ENCODE measurements at places on chromosomes 11 and 22. TPM values are rescaled to one million over a fixed set of nuclear protein-coding genes. Genes with fewer than 3 reads are reported as not detected.
A peak's percentile ranks its signal among the peaks of the same experiment; 100 is the strongest.

The SNRPD3 gene
- total RNA-seq, result 140 TPM

The KRTAP5-11 gene
- not detected for total RNA-seq

The PANX3 gene
- not detected for total RNA-seq

- H3K36me3 ChIP-seq, result no peaks in the 10 kb centered on the region
- H3K4me3 ChIP-seq, result no peak overlapping the region
- H3K27ac ChIP-seq, result no peak overlapping the region
- DNase-seq, result no peak
- peaks cover 27% of the 10 kb centered on the region for H3K27me3 ChIP-seq
These were observed 114.8 kb downstream of the TRIM29 start for GRCh38 chr11:120023120-120023519.

- H3K4me3 ChIP-seq, result no peak overlapping the region
- peak overlapping the region; percentile 99 for H3K27ac ChIP-seq
- DNase-seq, result peak; percentile 60
- H3K27me3 ChIP-seq, result no peaks in the 10 kb centered on the region
These were observed 74.1 kb upstream of the WNT7B start for GRCh38 chr22:46050916-46051614.

GRCh38 chr11:7486781-7487140 lies 1.5 kb downstream of the OLFML1 start:
- DNase-seq, result no peak
- no peak overlapping the region for H3K27ac ChIP-seq
- no peaks in the 10 kb centered on the region for H3K36me3 ChIP-seq
- peak overlapping the region; percentile 40 for H3K4me3 ChIP-seq
- H3K4me1 ChIP-seq, result no peaks in the 10 kb centered on the region
- no peaks in the 10 kb centered on the region for H3K27me3 ChIP-seq

DNA sequence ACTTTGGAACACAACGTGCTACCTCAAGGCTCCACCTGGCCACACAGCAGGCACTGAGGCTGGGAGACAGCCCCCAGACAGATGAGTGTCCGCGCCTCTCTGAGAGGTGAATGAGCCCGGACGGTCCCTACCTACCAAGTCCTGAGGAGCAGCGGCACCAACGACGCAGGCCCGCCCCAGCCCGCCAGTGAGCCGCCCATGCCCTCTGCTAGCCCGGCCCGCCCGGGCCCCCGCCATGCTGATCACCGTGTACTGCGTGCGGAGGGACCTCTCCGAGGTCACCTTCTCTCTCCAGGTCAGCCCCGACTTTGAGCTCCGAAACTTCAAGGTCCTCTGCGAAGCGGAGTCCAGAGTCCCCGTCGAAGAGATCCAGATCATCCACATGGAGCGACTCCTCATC lies at the start of gene DDI1:
DDI1 (plus strand) TSS at position 53 of the 400 bp plus-strand sequence; CDS start at position 236, 183 bp downstream.
- H3K27me3 ChIP-seq, result no peaks in the 10 kb centered on the region
- no peak for DNase-seq
- no peaks in the 10 kb centered on the region for H3K36me3 ChIP-seq

GRCh38 chr11:59666969-59667368 lies 1.9 kb downstream of the PATL1 start:
- H3K4me1 ChIP-seq, result no peaks in the 10 kb centered on the region
- H3K27ac ChIP-seq, result no peak overlapping the region
- no peak for DNase-seq
- H3K36me3 ChIP-seq, result no peaks in the 10 kb centered on the region
- H3K4me3 ChIP-seq, result no peak overlapping the region

- DNase-seq, result no peak
- H3K27me3 ChIP-seq, result no peaks in the 10 kb centered on the region
- H3K27ac ChIP-seq, result no peak overlapping the region
- no peaks in the 10 kb centered on the region for H3K36me3 ChIP-seq
These were observed 23.6 kb upstream of the TMEM135 start for GRCh38 chr11:87013912-87014825.

GRCh38 chr11:80593648-80594374 lies 1153.0 kb upstream of the TENM4 start:
- H3K4me3 ChIP-seq, result no peak overlapping the region
- H3K27ac ChIP-seq, result no peak overlapping the region
- no peaks in the 10 kb centered on the region for H3K4me1 ChIP-seq
- DNase-seq, result no peak

DNA sequence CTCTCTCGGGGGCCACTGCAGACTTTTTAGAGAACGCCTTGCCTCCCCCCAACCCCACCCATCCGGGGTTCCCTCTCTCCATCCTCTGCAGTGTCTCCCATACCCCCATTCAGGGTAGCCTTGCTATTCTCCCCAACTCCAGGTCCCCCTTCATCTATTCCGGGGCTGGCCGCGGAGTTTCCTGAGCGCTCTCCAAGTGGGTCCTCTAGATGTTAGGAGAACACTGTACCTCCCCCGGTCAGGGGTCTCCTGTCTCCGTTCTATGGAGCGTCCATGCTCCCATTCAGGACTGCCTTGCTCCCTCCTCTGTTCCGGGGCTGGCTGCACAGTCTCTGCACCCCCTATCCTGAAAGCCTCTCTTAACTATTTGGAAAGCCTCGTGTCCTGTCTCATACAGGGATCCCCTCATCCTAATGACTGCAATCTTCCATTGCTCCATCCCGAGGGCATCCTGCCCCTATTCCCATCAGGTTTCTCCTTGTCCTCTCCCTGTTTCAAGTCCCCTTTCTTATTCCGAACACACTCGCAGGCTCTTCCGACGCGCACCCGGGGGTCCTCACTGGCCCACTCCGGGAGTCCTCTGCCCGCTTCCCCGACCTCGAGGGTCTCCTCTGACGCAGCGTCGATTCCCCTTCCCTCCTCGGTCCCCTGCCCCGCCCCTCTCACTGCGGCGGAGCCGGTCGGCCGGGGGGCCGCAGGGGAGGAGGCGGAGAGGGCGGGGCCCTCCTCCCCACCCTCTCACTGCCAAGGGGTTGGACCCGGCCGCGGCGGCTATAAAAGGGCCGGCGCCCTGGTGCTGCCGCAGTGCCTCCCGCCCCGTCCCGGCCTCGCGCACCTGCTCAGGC lies at the start of gene NEFH:
NEFH (plus strand) TSS at position 802 of the 845 bp plus-strand sequence. CDS start 45 bp downstream, outside the sequence.
- H3K36me3 ChIP-seq, result no peaks in the 10 kb centered on the region
- no peak within 1 kb of the TSS for H3K4me3 ChIP-seq
- peaks cover 57% of the 10 kb centered on the region for H3K27me3 ChIP-seq
- H3K27ac ChIP-seq, result no peak within 1 kb of the TSS
- peaks cover 30% of the 10 kb centered on the region for H3K4me1 ChIP-seq
- no peak for DNase-seq

- H3K27me3 ChIP-seq, result no peaks in the 10 kb centered on the region
- no peaks in the 10 kb centered on the region for H3K4me1 ChIP-seq
- no peak overlapping the region for H3K4me3 ChIP-seq
- H3K27ac ChIP-seq, result peak overlapping the region; percentile 94
These were observed 108.4 kb downstream of the ZBTB16 start for GRCh38 chr11:114167771-114168448.

DNA sequence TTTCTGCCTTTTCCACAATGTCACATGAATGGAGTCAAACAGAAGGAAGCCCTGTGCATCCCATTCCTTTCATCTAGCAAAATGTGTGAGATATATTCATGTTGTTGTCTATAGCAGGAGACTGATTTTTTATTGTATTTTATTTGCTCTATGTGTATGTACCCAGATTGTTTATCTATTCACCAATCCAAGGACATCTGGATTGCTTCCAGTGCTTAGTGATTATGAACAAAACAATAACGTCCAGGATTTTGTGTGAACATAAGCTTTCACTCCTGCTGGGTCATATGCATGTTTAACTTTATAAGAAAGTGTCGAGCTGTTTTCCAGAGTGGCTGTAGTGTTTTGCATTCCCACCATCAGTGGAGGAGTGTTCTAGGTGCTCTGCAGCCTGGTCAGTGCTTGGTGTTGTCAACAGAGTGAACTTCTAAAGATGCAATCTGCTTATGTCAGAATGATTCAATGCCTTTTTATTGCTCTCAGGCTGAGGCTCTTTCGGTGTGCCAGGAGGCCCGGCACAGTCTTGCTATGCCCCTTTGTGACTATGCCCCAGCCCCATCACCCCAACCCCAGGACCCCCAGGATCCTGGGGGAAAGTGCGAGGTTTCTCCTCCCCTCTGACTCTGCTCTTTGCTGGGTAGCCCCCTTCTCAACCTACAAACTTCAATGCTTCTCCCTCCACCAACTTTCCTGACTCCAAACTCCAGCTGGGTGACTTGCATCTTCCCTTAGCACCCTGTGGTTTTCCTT lies 19.9 kb upstream of the SYT13 start:
- no peaks in the 10 kb centered on the region for H3K4me1 ChIP-seq
- H3K36me3 ChIP-seq, result no peaks in the 10 kb centered on the region
- H3K27me3 ChIP-seq, result no peaks in the 10 kb centered on the region
- DNase-seq, result no peak

DNA sequence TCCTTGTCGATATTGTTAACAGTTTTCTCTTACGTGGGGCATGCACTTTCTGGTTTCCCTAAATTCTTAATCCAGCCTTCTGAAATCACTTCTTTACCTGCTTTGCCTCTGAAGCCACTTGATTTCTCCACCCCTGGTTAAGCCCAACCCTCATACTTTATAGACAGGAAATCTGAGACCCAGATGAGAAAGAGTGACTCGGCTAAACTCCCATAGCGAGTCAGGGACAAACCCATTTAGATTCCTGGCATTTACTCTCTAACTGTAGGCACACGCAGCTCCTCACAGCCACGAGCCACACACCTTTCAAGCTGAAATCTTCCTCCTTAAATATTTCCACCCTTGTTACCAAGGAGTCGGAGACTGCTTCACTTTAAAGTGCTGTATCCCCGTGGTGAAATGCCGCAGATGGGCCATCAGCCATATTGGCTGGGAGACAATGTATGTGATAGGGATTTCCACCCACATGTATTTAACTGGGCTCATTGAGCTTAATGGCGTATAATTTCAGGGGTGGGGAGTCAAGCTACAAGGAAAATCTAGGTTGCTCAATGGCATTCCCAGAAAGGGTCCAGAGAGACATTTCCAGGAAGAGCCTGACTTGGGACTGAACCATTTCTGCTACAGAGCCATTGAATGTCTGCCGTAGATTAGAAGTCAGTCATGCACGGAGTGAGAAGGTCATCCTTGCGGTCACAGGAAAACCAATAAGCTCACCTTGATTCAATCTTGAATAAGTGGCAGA lies 49.9 kb upstream of the GRK3 start:
- no peaks in the 10 kb centered on the region for H3K36me3 ChIP-seq
- no peaks in the 10 kb centered on the region for H3K4me1 ChIP-seq
- H3K4me3 ChIP-seq, result no peak overlapping the region
- DNase-seq, result no peak
- H3K27ac ChIP-seq, result no peak overlapping the region

- peaks cover 37% of the 10 kb centered on the region for H3K4me1 ChIP-seq
- H3K27me3 ChIP-seq, result no peaks in the 10 kb centered on the region
- no peak overlapping the region for H3K27ac ChIP-seq
These were observed 13.9 kb upstream of the CELSR1 start for GRCh38 chr22:46551321-46551720.

GRCh38 chr11:1221848-1222311 lies 986 bp upstream of the MUC5B start:
- H3K27me3 ChIP-seq, result peaks cover 84% of the 10 kb centered on the region
- DNase-seq, result peak; percentile 56
- no peak overlapping the region for H3K27ac ChIP-seq
- H3K4me1 ChIP-seq, result no peaks in the 10 kb centered on the region
- H3K36me3 ChIP-seq, result no peaks in the 10 kb centered on the region
- H3K4me3 ChIP-seq, result no peak overlapping the region

DNA sequence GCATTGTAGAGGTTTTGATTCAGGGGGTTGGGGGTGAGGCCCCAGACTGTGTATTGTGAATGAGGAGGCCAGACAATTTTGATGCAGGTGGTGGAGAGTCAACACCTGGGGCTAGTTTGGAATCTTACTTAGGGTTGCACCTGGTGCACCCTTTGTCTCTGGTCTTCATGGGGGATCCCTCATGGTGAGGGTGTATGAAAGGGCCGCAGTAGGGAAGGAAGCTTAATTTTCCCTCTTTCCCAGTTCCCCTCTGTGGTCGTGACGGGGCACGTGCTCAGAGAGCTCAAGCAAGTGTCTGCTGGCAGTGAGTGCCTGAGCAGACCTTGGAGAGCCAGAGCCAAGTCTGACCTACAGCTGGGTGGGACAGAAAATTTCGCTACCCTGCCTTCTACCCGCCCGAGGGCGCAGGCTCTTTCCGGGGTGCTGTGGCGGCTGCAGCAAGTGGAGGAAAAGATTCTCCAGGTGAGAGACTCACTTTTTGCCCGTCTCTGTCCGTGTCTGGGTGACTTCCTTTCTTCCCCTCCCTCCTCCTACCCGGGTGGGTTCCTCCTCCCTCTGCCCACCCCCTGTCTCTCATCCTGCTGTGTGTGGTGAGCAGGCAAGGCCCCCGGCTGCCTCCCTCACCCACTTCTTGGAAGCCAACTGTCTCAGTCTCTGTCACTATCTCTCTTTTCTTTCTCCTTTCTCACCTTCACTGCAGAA lies 131.7 kb downstream of the MICAL2 start:
- peak overlapping the region; percentile 44 for H3K27ac ChIP-seq
- H3K4me3 ChIP-seq, result no peak overlapping the region
- peaks cover 78% of the 10 kb centered on the region for H3K4me1 ChIP-seq
- no peaks in the 10 kb centered on the region for H3K27me3 ChIP-seq
- DNase-seq, result no peak

DNA sequence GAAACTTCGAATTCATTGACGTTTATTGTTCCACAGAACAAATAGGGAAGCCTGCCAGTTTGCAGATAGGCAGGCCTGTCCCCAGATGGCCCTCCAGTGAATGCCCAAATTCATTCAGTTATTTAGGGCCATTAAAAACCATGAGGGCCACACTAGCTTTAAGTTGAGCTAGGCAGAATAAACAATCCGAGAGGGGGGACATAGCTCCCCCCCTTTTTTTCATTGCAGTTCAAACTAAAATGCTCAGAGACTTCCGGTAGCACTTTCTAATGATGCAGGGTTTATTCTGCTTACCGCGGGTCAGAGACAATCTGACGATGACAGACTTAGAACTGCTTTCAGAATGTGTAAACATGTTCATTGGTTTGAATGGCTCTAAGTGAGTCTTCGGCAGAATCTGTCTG lies 72.0 kb downstream of the ZBTB16 start:
- H3K4me3 ChIP-seq, result no peak overlapping the region
- peak; percentile 44 for DNase-seq
- H3K36me3 ChIP-seq, result peaks cover 15% of the 10 kb centered on the region
- no peaks in the 10 kb centered on the region for H3K27me3 ChIP-seq

DNA sequence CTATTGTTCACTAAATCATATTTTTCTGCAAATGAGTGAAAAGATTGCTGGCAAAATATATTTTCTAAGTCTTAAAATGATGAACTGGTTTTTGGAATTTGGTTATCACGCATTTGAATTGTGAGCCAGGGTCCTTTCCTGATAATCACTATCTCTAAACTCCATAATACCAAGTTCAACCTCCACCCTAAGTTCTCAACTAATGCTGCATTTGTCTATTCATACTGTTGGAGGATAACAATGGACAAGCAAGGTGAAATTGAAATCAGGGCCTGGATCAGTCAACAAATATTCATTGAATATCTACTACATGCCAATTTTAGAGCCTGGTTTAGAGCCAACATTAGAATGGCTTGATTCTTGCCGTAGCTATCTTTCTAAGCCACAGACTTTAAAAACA lies 4.7 kb upstream of the PCF11 start:
- no peaks in the 10 kb centered on the region for H3K27me3 ChIP-seq
- peaks cover 7% of the 10 kb centered on the region for H3K4me1 ChIP-seq
- H3K36me3 ChIP-seq, result no peaks in the 10 kb centered on the region
- H3K4me3 ChIP-seq, result no peak overlapping the region
- no peak for DNase-seq

- peaks cover 4% of the 10 kb centered on the region for H3K4me1 ChIP-seq
- H3K27ac ChIP-seq, result no peak overlapping the region
- H3K4me3 ChIP-seq, result no peak overlapping the region
- no peaks in the 10 kb centered on the region for H3K36me3 ChIP-seq
These were observed 45.4 kb upstream of the NTM start for GRCh38 chr11:131324921-131325570.

Data from sigmoid colon (tissue), 7 donors.